Vagina (tissue), 2 donors: ENCODE measurements at places on chromosomes 1 and 21.

DNA sequence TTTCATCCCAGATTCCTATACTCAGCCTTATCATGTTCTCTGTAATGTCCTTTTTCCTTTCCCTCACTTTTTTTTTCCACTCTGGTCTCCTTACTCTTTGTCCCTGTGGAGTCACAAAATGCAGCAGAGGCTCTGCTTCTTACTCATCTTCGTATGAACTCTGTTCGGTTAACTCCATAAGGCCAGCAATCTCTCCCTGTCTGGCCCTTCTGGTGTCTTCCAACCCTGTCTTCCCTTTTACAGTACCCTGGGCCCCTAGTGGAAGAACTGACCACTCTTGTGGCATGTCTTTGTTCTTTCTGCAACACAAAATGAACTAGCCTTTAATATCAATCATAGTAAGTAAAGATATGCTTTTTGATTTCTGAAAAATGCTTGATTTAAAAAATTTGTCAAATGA, 7.1 kb downstream of the CD101 start:
- no peak for DNase-seq

- DNase-seq, result no peak
Measured at GRCh38 chr1:203603940-203604591, 22.6 kb upstream of the ATP2B4 start.

- no peak for DNase-seq
Measured at GRCh38 chr1:195894411-195894810, 713.8 kb downstream of the KCNT2 start.

DNA sequence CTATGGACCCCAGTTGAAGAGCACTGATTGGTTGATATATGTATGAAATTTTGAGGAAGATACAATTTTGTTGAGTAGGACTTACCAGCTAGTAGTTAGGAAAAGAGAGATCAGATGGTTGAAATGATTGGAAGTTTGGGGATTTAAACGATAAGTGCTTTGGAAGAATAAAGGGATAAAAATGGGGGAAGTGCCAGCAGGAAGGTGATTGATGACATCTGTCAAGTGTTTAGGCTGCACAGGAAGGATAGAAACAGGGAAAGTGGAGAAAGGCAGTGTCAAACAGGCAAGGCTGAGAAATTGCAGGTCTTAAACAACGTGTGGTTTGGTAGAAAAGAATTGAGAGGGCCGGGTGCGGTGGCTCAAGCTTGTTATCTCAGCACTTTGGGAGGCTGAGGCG, 22.3 kb downstream of the PDC start:
- no peak for DNase-seq

DNA sequence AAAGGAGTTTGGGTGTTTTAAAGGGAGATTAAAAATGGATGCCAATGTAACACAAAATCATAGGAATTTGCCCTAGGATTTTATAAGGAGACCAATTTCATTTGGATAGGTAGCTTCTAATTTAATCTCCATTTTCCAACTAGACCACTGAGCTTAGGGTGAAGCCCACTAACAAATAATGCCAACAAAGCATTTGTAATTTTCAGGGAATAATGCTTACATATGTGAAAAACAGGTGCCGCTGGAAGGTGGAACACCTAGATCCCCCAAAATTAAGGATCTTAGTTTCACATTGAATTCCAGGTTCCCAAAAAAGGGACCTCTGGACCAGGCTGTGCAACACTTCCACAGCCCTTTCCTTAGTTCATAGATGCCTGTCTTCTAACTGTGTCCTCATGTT, 66.2 kb upstream of the B3GALT5 start:
- DNase-seq, result no peak

DNA sequence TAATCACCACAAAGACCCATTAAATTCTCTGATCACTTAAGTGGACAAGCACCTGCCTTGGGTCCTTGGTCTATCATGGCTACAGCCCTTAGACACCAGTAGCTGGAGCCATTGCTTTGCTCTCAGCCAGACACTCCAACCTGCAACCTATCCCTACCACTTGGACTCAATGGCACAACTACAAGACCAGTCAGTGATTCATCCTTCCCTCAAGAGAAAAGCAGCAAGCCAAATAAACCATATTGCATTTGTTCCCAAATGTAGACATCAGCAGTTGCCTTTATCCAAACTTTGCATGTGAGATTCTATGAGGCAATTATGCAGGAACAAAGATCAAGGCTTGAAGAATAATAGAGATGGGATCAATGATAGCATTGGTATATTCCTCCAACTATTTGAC, 263.4 kb downstream of the HHIPL2 start:
- no peak for DNase-seq

DNA sequence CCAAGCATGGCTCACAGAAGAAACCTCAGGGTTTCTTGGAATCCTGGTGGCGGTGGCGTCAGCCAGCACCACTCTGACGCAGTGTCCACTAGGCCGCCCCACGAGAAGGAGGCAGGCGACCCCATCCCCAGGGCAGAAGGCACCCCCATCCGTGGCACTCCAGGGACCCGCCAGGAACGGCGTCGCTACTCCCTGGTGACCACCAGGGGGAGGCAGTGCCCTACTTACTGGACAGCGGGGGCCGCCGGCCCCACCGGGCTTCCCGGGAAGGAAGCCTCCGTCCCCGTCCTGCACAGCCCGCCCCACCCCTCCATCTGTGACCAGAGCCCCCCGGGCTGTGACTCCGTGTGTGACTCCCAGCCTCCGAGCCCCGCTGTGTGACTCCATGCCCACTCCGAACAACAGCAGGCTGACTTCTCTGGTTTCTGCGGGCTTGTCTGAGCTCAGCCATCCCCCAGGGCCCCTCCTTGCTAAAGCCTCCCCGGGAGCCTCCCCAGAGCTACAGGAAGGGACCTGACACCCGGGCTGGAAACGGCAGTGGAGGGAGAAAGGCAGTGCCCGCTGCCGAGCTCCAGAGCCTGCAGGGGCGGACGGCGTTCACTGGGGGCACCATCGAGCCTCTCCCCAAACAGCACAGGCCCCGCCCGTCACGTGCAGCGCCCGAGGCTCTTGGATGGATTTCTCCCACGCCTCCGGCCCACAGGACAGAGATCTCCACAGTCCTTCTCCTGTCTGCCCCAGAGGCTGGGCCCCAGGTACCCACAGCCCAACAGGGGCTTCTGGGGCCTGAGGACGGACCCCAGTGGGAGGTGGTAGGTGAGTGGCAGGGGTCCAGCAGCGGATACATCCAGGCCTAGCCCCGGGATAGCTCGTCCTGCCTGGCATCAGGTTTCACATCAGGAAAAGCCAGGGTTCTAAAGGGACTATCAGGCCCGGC, 21.1 kb downstream of the KIF17 start:
- no peak for DNase-seq

DNA sequence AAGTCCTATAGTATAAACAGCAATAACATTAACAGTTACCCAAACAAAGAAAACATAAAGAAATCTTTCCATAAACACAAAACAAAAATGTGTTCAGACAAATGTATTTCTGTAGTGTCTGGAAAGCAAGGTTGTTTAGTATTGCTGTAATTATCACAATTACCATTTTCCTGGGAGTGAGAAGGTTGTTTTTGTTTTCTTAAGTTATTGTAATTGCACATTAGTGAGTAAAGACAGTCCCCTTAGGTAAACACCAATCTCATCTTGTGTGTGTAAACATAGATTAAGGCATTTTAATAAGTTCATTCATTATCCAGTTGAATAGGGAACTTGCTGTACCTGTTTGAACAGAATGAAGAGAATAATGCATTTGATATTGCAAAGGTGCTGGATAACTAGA, 356.9 kb upstream of the ADGRL4 start:
- no peak for DNase-seq

- no peak for DNase-seq
Measured at GRCh38 chr1:244968881-244969280, 104.5 kb upstream of the HNRNPU start.

GRCh38 chr1:101120868-101121267, 95.3 kb upstream of the DPH5 start:
- no peak for DNase-seq

DNA sequence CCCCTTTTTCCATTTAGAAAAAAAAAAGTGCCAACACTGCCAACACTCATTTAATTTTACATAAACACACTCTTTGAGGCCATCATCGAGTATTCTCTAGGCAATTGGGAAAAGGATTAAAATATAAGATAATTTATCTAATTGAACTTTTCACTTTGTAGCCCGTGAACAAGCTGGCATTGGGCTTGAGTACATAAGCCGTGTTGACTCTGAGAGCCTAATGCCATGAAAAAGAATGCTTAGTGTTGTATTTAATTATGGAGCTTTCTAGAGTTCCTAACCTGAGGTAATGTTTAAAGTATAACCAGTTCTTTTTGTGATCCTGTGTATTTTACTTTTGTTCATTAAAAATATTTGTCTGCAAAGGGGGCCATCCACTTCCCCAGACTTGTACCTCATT, 193.8 kb downstream of the LYPLAL1 start:
- no peak for DNase-seq

GRCh38 chr1:203069030-203069747, 16.6 kb downstream of the MYOG start:
- DNase-seq, result no peak

- no peak for DNase-seq
Measured at GRCh38 chr1:229147072-229147471, 123.8 kb upstream of the RAB4A start.

DNA sequence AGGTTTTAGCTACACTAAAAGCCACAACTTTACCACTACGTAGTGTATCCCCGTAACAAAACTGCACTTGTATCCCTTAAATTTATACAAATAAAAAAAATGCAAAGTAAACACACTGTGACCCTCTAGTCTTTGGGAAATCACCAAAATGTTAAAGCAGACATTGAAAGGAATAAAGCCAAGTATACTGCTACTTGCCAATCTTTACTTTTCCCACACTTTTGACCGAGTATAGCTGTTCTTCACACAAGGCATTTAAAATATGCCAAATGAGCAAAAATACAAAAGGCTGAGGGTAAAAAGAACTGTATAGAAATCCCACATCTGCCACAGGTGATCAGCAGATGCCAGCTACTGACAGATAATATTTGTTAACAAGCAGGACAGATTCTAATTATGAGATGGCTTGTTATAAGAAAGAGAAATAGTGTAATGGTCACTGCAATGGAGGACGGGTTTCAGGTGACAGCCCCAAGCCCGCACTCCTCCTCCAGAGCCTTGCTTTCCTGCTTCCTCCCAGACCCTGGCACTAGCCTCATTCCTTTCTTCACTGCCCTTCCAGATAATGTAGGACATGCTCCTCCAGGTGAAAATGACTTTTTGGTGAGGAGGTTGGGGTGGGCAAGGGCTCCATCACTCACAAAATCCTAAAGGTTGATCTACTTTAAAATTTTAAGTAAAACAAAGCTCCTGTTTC, 18.1 kb downstream of the KCNT2 start:
- no peak for DNase-seq

- DNase-seq, result no peak
Measured at GRCh38 chr1:48967318-48967717, 190.6 kb upstream of the BEND5 start.

- DNase-seq, result no peak
Measured at GRCh38 chr1:92739669-92740524, 45.0 kb downstream of the EVI5 start.

DNA sequence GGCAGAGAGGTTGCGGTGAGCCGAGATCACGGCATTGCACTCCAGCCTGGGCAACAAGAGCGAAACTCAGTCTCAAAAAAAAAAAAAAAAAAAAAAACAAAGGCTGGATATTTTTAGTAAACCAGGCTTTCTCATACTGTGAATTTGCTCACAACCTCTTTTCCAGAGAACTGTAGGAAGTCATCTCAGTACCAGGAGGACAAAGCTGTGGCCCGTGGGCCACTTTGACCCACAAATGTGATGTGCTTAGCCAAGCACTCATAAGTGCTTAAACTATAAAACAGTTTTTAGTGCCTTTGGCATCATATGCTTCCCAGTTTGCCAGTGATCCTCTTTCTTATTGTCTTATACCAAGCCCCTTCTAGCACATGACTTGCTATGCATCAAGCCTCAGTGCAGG, 46.5 kb downstream of the RNF11 start:
- no peak for DNase-seq

DNA sequence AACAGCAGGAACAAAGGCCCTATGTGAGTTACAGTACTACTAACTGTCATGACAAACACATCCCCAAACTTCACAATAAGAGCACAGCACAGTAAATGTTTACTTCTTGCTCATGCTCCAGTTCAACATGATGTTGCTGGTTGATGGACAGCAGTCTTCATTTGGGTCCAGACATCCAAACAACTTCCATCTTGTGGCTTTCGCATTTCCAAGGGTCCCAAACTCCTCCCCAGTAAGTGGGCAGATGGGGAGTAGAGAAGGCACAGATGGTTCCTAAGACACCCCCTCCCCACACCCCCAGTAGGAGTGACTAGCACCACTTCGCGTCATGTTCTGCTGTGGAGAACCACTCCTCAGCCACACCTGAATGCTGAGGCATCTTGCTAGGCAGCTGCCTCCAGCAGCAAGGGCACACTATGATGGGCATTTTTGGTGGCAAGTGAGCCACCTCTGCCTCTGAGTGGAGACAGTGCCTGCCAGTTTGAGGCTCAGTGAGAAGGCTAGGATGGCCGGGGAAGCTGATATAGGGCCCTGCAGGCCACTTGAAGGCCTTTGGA, 32.7 kb upstream of the CD2 start:
- no peak for DNase-seq
